ENCODE measurements at places on chromosomes 3 and 15. TPM values are rescaled to one million over a fixed set of nuclear protein-coding genes. Genes with fewer than 3 reads are reported as not detected.
A peak's percentile ranks its signal among the peaks of the same experiment; 100 is the strongest.

- no peaks in the 10 kb centered on the region for H3K36me3 ChIP-seq
- no peak overlapping the region for H3K4me3 ChIP-seq
- peaks cover under 1% of the 10 kb centered on the region for H3K27me3 ChIP-seq
- H3K27ac ChIP-seq = no peak overlapping the region
- no peaks in the 10 kb centered on the region for H3K4me1 ChIP-seq
- DNase-seq = no peak
Measured at GRCh38 chr3:3101660-3102458, 8.3 kb downstream of the IL5RA start.

- no peak for DNase-seq
- peaks cover 47% of the 10 kb centered on the region for H3K36me3 ChIP-seq
- H3K27me3 ChIP-seq = no peaks in the 10 kb centered on the region
- H3K4me3 ChIP-seq = no peak overlapping the region
- H3K4me1 ChIP-seq = peaks cover 18% of the 10 kb centered on the region
Measured at GRCh38 chr3:146521394-146521793, 23.0 kb downstream of the PLSCR1 start.

Gene PHLDB2
- 0.61 TPM for total RNA-seq

Gene NOX5
- not detected for total RNA-seq

GRCh38 chr3:149186219-149186618, 35.4 kb downstream of the CP start:
- no peaks in the 10 kb centered on the region for H3K4me1 ChIP-seq
- peaks cover 42% of the 10 kb centered on the region for H3K27me3 ChIP-seq
- no peak overlapping the region for H3K27ac ChIP-seq
- no peak overlapping the region for H3K4me3 ChIP-seq

Gene CRABP1
- not detected for total RNA-seq

DNA sequence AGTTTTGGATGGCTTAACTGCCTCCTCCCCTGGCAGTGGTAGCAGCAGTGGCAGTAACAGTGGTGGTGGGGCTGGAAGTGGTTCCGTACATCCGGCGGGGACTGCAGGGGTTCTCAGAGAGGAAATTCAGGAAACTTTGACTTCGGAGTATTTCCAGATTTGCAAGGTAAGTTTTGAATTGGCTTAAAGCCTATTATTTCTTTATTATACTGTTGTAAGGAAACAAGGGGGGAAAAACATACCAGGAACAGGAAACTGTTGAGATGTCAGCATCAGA, 1.5 kb downstream of the STXBP5L start:
- peaks cover 41% of the 10 kb centered on the region for H3K27me3 ChIP-seq
- H3K36me3 ChIP-seq = no peaks in the 10 kb centered on the region
- peaks cover 5% of the 10 kb centered on the region for H3K4me1 ChIP-seq
- no peak for DNase-seq
- no peak overlapping the region for H3K4me3 ChIP-seq
- H3K27ac ChIP-seq = no peak overlapping the region

Gene ADGRG7
- not detected for total RNA-seq

GRCh38 chr3:117201901-117202774, 492.6 kb downstream of the TUSC7 start:
- H3K36me3 ChIP-seq = no peaks in the 10 kb centered on the region
- H3K27ac ChIP-seq = no peak overlapping the region
- no peak for DNase-seq

DNA sequence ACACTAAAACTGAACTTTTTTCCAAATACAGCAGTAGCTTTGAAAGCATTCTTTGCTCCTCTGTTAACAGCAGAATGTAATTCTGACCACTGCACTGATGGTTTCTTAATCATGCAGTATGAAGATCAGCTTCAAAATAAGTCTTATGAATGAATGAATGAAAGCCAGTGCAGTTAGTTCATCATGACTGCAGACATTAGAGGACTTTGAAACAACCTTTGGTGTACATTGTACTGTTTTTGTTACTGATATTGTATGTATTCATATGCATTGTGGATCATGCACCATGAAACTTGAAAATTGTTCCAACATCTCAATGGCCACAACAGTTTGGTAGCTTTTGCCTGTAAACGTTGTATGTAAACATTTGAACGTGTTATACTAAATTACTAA, 1.3 kb upstream of the TNIK start:
- peaks cover 41% of the 10 kb centered on the region for H3K4me1 ChIP-seq
- H3K36me3 ChIP-seq = no peaks in the 10 kb centered on the region
- no peak for DNase-seq
- peak overlapping the region; percentile 78 for H3K27ac ChIP-seq
- peak overlapping the region; percentile 96 for H3K4me3 ChIP-seq

Gene PRR20G
- not detected for total RNA-seq

GRCh38 chr3:119978554-119979208, 115.6 kb downstream of the GSK3B start:
- no peak for DNase-seq
- peaks cover 8% of the 10 kb centered on the region for H3K4me1 ChIP-seq
- peaks cover 14% of the 10 kb centered on the region for H3K36me3 ChIP-seq
- H3K4me3 ChIP-seq = no peak overlapping the region
- no peak overlapping the region for H3K27ac ChIP-seq

DNA sequence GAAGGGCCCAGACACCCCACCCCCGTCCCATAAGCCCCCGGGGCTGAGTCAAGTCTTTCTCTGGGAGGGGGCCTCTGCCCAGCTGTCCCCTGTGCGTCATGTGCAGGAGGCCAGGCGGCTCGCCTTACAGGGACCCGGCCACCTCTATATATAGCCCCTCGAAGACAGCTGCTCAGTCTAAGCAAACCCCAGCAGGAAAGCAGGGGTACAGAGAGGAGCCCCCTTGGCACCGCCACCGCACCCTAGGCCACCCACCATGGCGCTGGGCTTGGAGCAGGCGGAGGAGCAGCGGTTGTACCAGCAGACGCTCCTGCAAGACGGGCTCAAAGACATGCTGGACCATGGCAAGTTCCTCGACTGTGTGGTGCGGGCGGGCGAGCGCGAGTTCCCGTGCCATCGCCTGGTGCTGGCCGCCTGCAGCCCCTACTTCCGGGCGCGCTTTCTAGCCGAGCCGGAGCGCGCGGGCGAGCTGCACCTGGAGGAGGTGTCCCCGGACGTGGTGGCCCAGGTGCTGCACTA, at the start of gene KLHL40:
TSS of gene KLHL40 (plus strand) at position 175 of the 519 bp plus-strand sequence. CDS start at position 257, 82 bp downstream.
- no peaks in the 10 kb centered on the region for H3K36me3 ChIP-seq
- H3K27me3 ChIP-seq = peaks cover 14% of the 10 kb centered on the region
- DNase-seq = no peak

DNA sequence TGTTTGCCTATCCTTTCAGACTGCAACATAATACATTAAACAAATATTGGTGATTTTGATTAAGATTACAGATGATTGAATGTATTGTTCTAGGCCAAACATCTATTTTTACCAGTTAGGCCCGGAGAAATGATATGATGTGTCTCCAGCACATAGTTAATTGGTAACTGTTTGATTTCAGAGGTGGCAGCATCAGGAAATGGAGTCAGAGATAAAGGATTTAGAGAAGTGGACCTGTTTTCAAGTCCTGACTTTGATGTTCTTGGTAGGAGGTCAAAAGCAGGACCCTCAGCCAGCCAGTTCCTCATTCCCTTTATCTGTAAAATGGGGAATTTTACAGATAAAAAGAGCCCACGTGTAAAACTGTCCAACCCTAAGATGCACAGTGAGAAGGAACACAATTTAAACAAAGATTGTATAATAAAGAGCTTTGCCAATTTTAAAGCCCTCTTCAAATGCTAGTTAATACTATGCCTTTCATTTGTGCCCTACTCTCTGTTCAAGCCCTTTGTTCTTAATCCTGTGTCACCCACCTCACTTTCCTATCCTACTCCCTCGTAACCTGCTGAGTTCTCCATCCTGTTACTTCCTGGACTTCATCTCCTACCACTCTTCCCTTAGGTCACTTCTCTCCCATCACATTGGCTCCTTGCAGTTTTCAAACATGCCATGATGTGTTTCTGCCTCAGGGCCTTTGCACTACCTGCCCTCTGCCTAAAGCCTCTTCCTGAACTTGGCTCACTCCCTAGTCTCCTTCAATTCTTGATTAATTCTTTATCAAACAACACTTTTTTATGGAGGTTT, 2.5 kb downstream of the TMEM212 start:
- H3K36me3 ChIP-seq = peaks cover 2% of the 10 kb centered on the region
- no peak for DNase-seq
- H3K4me1 ChIP-seq = peaks cover 20% of the 10 kb centered on the region
- H3K27me3 ChIP-seq = peaks cover 20% of the 10 kb centered on the region

GRCh38 chr3:17979911-17980310, 237.5 kb upstream of the TBC1D5 start:
- H3K4me3 ChIP-seq = no peak overlapping the region
- no peak for DNase-seq
- H3K27me3 ChIP-seq = peaks cover 14% of the 10 kb centered on the region
- no peak overlapping the region for H3K27ac ChIP-seq

Gene ACSBG1
- 0.52 TPM for total RNA-seq

- H3K27me3 ChIP-seq = no peaks in the 10 kb centered on the region
- H3K4me3 ChIP-seq = no peak overlapping the region
- DNase-seq = no peak
- no peak overlapping the region for H3K27ac ChIP-seq
- no peaks in the 10 kb centered on the region for H3K36me3 ChIP-seq
Measured at GRCh38 chr3:126439968-126440708, 35.6 kb downstream of the ZXDC start.

DNA sequence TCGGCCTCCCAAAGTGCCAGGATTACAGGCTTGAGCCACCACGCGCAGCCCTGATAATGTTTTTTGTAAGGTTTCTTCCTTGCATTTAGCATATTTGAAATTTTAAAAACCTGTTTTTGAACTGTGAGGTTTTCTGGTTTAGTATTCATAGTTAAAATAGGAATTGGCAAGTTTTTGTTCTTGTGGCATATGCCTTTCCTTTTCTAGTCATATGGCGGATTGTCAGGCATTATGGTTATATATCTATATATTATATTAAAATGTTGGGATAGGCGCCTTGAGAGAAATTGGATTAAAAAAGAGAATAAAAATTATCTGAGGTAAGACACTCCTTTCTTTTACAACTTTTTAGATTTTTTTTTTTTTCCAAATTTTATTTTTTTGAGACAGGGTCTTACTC, 28.4 kb downstream of the FXR1 start:
- H3K27ac ChIP-seq = no peak overlapping the region
- H3K4me3 ChIP-seq = no peak overlapping the region
- no peak for DNase-seq
- no peaks in the 10 kb centered on the region for H3K27me3 ChIP-seq
- peaks cover 30% of the 10 kb centered on the region for H3K36me3 ChIP-seq
- H3K4me1 ChIP-seq = peaks cover 11% of the 10 kb centered on the region

GRCh38 chr3:184565421-184566211, 4.0 kb downstream of the EPHB3 start:
- H3K4me3 ChIP-seq = no peak overlapping the region
- peaks cover 70% of the 10 kb centered on the region for H3K27me3 ChIP-seq
- H3K36me3 ChIP-seq = no peaks in the 10 kb centered on the region
- no peak overlapping the region for H3K27ac ChIP-seq

DNA sequence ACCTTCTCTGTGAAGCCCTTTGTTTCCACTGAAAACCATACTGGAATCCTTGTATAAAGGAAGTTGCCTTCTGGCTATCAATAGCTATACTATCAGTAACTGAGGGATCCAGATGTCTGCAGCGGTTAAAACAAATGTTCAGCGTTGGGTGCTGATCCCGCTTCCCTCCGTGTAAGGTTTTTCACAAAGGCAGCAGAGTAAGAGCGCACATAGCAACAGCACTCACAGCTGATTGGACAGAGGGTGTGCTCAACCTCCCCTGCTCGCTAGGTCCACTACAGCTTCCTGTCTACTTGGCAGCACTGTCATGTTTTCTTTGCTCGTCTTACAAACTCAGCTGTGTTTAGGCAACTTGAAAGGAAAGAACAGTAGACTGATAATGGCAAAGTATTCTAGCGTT, 27.3 kb downstream of the ATOSA start:
- H3K4me1 ChIP-seq = peaks cover 9% of the 10 kb centered on the region
- DNase-seq = peak; percentile 15
- H3K4me3 ChIP-seq = peak overlapping the region; percentile 54
- no peak overlapping the region for H3K27ac ChIP-seq
- H3K36me3 ChIP-seq = peaks cover 19% of the 10 kb centered on the region

Gene SLC12A8
- total RNA-seq = 1.1 TPM

Gene CYP19A1
- 0.24 TPM for total RNA-seq

Gene GPR62
- total RNA-seq = not detected

DNA sequence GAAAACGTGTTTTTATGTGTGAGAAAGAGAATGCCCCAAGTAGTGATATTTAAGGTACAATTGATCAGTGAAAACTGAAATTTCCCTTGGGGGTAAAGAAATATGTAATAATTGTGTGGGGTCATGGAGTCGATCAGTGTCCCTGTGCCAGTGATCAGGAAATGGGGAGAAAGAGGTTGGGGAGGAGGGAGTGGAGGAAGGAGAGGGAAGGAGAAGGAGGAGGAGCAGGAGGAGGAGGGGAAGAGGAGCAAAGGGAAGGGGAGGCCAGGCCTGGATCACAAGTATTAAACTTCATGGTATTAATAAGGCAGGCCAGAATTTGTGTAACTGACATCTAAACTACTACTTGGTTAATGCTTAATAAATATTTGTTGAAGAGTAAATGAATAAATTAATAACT, 30.4 kb downstream of the THSD4 start:
- H3K36me3 ChIP-seq = no peaks in the 10 kb centered on the region
- no peak overlapping the region for H3K27ac ChIP-seq
- DNase-seq = no peak
- peaks cover 14% of the 10 kb centered on the region for H3K27me3 ChIP-seq
- no peak overlapping the region for H3K4me3 ChIP-seq
- H3K4me1 ChIP-seq = no peaks in the 10 kb centered on the region

- H3K27me3 ChIP-seq = peaks cover 14% of the 10 kb centered on the region
- no peaks in the 10 kb centered on the region for H3K4me1 ChIP-seq
- H3K36me3 ChIP-seq = no peaks in the 10 kb centered on the region
- no peak for DNase-seq
- H3K4me3 ChIP-seq = no peak overlapping the region
- no peak overlapping the region for H3K27ac ChIP-seq
Measured at GRCh38 chr15:38864827-38865581, 300.4 kb upstream of the RASGRP1 start.

DNA sequence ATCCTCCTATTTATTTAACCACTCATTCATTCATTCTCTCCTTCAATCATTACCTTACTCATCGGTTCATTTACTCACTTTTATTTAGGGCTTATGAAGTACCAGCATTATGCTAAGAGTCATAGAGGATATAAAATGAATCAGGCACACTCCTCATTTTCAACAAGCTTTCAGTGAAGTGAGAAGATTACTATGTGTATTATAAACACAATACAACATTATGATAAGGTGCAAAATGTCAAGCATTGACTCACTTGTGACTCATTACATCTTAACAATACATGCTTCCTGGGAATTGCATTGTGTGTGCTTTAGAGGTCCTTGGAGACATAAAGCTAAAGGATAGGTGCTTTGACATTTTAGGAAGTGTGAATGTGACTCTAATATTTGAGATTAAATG, 60.4 kb downstream of the PLAAT1 start:
- no peak overlapping the region for H3K4me3 ChIP-seq
- H3K36me3 ChIP-seq = no peaks in the 10 kb centered on the region
- DNase-seq = no peak
- H3K4me1 ChIP-seq = no peaks in the 10 kb centered on the region
- H3K27me3 ChIP-seq = peaks cover 3% of the 10 kb centered on the region

- H3K4me1 ChIP-seq = no peaks in the 10 kb centered on the region
- peaks cover 2% of the 10 kb centered on the region for H3K36me3 ChIP-seq
- no peak overlapping the region for H3K4me3 ChIP-seq
- no peak for DNase-seq
Measured at GRCh38 chr3:146581951-146582467, 23.1 kb downstream of the PLSCR5 start.

GRCh38 chr3:110518031-110518430, 553.6 kb upstream of the NECTIN3 start:
- H3K27me3 ChIP-seq = no peaks in the 10 kb centered on the region
- no peaks in the 10 kb centered on the region for H3K36me3 ChIP-seq
- no peak overlapping the region for H3K4me3 ChIP-seq
- DNase-seq = no peak
- no peak overlapping the region for H3K27ac ChIP-seq

Measured in activated T-helper 1 cell treated with anti-CD3 and anti-CD28 coated beads, Interleukin-12 subunit alpha, Interleukin-12 subunit beta, Interleukin-2, Interleukin-4 antibody, amounts not matched to agents 30 ng/mL and 10 ng/mL and 1 ng/mL, durations not matched to agents 14 hours and 24 hours and 36 hours (primary cell).